ENCODE measurements at places on chromosomes 16 and 17.

- no peak for DNase-seq
Observed at GRCh38 chr17:81557276-81558114, 5.3 kb upstream of the FAAP100 start.

GRCh38 chr17:59254742-59255141 lies 34.4 kb downstream of the GDPD1 start:
- DNase-seq: no peak

GRCh38 chr16:70331588-70332358 lies 14.9 kb upstream of the DDX19A start:
- DNase-seq: no peak

GRCh38 chr16:53501216-53501859 lies 1.7 kb downstream of the AKTIP start:
- no peak for DNase-seq

DNA sequence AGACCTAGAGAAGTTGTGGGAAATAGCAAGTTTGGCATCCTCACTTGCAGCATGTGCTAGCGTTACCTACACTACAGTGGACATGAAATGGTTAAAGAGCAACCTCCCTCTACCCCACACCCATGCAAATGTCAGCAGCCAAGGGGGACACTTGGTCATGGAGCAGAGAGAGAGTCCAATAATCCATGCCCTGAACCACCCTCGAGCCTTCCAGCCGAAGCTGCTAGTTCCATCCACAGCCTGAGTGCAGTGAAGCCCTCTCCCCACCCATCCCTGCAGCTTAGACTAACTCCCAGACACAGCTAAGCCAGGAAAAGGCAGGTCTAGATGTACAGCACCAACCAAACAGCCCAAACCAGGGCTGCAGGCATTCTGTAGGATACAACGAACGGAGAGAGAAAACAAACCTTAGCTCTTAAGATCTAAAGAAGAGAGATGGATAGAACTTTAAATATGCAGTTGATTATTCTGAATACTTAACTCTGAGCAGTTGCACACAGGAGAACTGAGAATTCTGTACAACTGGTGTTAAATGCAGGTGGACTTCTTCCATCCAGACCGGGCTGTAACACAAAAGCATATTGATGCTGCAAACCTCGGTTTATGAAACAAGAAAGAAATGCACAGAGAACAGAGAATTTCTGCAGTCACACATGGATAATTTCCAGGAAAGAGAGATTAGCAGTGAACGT lies 93.8 kb downstream of the SALL1 start:
- DNase-seq: no peak

DNA sequence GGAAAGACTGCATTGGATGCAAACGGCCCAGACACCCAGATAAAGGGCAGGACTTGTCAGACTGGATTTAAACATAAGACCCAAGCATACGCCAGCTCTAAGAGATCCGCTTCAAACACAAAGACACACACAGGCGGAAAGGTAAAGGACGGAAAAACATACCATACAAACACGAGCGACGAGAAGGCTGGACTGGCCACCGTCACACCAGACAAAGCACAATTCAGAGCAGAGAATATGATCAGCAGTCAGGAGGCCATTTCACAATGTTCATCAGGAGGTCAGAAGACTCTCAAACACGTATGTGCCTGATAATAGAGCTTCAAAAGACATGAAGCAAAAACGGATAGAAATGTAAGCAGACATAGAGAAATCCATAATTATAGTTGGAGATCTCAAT lies 84.9 kb upstream of the GNG13 start:
- no peak for DNase-seq

DNA sequence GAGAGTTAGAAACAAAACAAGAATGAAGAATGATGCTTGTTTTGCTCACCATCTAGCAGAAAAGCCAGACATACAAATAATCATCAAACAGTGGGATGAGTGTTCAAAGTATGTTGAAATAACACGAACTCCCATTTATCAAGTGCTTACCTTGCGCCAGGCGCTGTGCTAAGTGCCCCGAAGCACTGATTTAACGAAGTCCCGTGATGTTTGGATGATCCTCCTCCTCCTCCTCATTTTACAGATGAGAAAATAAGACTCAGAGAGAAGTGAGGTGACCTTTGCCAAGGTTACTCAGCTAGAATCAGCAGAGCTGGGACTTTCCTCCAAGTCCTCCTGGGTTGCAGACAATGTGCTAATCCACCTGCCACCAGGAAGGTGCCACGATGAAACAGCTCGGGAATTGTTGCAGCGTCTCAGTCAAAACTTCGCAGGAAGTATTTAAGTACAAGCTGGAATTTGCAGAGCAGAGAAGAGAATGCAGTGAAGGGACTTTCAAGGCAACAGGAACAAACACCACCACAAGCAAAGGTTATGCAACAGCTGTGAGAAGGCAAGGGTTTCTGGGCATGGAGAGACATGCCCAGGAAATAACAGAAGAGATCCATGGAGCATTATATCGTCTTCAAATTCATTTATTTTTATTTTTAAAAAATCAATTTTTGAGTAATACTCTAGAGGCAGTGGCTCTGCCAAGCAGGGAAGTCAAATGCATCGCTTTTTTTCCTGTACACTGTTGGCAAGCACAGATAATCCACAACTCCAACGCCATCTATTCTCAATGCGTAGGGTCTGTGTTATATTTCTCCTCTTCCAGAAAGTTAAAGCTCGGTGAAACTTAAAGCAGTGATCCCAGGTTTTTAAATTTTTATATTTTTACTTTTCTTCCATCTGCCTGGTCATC lies 11.1 kb downstream of the PRCD start:
- DNase-seq: no peak

- DNase-seq: no peak
Observed at GRCh38 chr17:76138896-76139752, 1.9 kb downstream of the FOXJ1 start.

DNA sequence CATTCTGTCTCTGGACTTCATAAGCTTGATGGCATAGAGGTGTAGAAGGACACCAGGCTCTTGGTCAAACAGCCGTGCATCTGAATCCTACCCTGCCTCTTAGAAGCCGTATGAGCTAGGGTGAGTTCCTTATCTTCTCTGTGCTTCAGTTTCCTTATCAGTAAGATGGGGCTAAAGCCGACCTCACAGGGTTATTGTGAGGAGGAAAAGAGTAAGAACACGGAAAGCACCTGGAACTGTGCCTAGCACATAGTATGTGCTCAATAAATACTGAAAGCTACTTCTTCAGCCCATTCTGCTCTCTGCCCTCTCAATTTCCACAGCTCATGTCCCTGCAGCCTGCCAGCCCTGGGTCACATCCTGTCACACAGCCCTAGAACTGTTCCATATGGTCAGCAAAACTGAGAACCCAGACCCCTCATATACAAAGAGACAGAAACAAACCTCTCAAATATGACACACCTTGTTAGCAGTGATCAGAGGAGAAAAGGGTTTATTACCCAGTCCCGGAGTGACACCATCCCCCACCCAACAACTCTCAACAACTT lies 17.0 kb upstream of the UBTF start:
- no peak for DNase-seq

DNA sequence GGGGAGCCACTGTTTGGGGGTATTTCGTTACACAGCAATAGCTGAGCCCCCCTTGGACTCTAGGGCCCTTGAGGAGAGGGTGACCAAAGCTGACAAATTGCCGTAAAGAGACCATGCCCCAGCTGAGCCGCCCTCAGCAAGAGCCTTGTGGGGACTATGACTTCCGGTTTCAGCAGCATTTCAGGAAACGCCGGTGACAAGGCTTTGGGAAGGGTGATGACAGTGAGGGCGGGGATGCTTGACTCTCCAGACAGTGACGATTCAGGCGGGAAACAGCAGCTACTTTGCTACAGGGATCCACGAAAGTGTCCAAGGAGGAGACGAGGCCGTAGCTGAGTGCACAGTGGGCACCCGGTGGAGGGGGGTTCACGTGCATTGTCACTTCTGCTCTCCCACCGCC lies 360.8 kb downstream of the C16orf95 start:
- DNase-seq: no peak

DNA sequence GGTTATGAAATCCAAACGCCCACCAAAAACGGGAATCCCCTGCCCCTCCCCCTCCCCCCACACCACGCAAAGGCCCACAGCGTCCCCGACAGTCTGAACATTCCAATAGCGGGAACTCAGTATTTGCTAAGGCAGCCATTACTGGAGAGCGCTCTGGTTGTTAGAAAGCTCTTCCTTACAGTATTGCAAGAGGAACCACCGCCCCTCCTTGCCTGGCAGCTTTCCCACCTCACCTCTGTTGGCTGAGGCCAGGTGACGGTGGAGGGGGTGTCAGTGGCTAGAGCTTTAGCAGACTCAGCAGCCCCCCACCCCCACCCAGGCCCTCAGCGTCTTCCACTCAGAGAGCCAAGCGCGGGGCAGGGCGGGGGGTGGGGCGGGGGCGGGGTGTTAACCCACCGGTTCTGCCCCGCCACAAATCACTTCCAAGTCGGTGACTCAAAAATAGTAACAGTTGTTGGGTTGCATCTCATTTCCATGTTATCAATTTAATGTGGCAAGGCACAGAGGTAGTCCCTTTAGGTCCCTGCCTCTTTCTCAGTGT lies 2.2 kb upstream of the PLEKHH3 start:
- DNase-seq: peak; percentile 74

GRCh38 chr16:1196494-1196893 lies 28.6 kb downstream of the TPSG1 start:
- no peak for DNase-seq

DNA sequence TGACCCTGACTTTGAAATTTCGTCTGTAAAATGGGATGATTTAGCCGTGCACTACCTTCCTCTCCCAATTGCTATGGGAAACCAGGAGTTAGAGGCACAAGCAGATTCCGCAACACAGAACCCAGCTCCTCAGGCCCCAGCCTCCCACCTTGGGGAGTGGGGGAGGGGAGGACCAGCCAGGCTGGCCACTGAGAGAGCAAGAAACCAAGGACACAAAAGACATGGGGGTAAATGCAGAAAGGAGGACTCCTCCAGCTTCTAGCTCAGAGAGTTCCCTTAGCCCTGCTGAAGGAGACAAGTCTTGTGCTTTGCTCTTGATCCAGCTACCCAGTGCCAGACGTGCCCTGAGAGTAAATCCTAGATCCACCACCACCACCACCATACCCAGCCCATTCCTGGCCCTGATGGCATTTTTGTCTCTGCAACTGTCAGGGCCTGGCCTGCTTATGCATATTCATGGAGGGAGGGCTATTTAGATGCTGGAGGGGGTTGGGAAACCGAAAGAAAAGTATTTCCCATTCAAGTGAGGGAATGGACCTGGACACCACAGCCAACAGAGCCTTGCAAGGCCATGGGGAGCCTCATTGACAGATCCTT lies 25.9 kb downstream of the PITPNM3 start:
- no peak for DNase-seq

- DNase-seq: peak; percentile 91
Observed at GRCh38 chr17:75785016-75785890, 647 bp downstream of the UNK start.

GRCh38 chr16:79269211-79269863 lies 331.2 kb downstream of the MAF start:
- no peak for DNase-seq

DNA sequence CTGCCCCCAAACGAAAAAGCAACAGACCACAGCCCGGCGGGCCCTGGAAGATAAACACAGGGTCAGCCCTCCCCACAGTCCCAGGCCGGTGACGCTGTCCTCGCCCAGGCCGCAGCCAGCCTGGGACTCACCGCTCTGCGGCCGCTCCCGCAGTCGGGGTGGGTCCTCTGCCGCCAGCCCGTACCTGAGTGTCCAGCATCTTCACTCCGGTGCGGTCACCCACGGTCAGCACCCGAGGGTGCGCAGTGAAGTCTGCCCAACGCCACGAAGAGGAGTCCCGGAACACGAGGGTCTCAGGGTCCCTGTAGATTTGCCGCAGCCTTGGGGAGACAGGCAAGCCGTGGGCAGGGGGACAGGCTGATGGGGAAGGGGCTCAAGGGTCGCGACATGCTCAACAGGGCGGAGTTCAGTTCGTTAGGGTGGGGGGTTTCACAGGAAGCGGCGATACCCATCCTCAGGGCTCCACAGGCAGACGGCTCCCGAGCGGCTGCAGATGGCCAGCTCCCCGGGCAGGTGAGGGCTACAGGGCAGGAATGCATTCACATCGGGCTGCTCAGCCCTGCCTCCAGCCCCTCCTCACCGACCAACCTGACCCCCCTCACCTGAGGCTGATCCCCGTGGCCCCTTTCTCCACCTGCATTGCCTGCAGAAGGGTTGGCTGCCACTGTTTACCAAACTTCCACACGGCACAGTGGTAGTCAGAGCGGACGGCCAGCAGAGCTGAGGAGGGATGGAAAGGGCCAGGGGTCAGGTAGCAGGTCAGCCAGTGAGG lies 5.5 kb downstream of the TAF1C start:
- DNase-seq: no peak

GRCh38 chr16:81445143-81445961 lies 744 bp downstream of the CMIP start:
- DNase-seq: peak; percentile 60

- no peak for DNase-seq
Observed at GRCh38 chr17:1003972-1004768, 7.2 kb downstream of the TIMM22 start.

- no peak for DNase-seq
Observed at GRCh38 chr17:45314741-45315647, 1.8 kb downstream of the MAP3K14 start.

DNA sequence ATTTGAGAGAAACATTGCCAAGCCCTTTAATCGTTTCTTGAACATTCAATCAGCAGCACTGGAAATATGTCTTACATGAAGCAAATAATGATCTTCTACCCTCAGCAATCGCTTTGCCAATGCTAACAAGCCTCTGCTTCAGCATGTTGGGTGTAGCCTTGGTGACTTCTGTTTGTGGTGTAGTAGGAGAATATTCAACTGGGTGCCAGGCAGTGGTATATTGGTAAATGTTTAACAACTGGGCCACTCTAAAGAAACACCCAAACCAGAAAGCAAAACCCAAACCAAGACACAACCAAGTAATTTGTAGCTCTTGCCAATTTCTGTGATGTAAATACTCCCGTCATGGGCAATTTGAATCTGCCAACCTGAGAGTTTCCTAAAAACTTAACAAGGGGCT lies 9.7 kb downstream of the CDH13 start:
- no peak for DNase-seq

GRCh38 chr17:80834893-80835275 lies 156.8 kb upstream of the CHMP6 start:
- DNase-seq: no peak

DNA sequence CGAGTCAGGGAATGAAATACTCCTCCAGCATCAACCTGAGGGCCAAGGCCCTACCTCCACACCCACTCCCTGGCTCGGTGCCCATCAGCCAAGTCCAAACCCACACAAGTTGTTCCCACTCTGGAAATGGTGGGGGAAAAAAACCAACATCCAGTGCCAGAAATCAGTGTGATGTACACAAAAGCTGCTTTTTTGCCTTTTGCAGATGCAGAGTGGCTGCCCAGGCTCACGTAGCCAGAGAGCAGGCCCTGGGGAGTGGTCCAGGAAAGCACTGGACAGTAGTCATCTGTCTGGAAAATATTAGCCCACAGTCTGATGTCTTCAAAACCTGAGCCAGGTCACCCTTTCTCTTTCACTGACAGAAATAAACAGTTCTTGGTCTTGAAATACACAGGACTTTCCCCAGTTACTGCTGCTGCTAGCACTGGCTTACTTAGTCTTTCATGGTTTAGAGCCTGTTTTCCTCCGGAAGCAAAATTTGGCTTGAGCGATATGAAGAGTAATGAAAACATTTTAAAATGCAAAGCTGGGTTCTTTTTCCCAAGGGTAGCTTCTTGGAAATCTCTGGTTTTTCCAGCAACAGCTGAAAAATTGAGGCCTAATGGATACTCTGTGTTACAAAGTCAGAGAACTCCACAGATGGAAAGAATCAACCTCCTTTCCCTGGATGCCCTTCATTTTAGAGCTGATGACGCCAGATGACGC lies 18.2 kb upstream of the NOS2 start:
- no peak for DNase-seq

- DNase-seq: no peak
Observed at GRCh38 chr16:22633280-22633679, 122.6 kb downstream of the NPIPB5 start.

- DNase-seq: no peak
Observed at GRCh38 chr17:17798010-17798556, 38.7 kb downstream of the SREBF1 start.

Measured in SW480 (cell line).